ENCODE measurements at places on chromosomes 3 and 15.

DNA sequence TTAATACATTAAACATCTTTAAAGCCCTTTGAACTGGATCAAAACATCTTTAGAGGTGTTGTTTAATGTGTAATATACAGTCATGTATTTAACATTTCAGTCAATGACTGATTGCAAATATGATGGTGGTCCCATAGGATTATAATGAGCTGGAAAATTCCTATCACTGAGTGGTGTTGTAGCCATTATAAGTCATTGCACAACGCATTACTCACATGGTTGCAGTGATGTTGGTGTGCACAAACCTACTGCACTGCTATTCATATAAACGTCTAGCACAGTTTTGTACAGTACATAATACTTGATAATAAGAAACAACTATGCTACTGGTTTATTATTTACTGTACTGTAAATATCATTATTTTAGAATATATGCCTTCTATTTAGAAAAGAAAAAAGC is 75.6 kb downstream of the DTWD1 start:
- no peak for ATAC-seq

DNA sequence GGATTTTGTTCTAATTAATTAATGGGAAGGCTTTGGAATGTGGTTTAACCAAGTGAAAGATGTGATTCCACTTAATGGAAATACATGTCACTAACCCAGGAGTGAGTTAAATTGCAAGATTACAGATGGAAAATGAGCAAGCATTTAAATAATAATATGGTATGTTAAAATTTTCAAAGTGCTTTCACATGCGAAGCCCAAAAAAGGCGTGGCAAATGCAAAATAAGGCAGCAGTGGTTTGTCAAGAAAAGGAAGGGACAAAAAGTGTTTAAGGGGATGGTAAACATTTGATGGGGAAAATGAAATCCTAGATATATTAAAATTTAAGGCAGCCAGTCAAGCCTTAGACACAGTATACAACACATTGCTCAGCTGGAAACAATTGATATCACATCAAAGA is 2.9 kb downstream of the TICRR start:
- no peak for ATAC-seq

DNA sequence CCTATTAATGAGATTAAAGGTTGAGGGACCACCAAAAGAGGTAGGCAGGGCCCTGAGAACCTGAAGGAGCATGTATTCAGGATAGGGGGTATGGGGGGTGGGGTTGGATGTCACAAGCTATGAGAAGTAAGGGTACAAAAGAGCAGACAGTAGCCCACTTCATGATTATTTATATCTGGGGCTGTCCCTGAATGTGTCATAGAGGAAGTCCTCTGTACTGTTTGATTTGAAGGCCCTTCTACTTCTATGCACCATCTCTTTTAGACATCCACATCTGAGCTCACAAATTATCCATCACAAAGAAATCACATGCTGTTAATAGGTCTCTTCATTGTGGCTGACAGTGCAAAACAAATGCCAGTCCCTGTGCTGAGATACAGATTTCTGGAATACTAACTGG is 68.6 kb downstream of the FHIT start:
- no peak for ATAC-seq

DNA sequence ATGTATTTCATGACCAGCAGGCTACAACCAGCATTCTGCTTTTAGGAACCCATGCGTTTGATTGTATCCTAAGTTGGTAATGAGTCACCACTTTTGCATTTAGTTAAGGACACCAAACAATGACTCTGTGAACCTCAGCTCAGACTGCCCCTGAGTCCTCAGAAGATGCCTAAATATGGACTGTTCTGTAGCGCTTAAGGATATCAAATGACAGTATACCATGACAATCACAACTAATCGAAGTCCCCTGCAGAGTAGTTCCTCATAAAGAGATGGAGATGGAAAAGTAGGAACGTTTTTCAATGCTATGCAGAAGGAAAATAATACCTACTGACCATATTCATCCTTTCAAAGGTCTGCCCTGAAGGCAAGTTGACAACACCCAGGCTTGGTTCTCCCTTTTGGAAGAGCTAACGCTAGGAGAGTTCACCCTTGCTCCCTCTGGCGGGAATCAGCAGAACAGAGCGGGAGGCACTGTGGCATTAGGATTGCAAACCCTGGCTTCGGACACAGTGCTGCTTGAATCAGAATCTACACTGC is 508.6 kb downstream of the FHIT start:
- no peak for ATAC-seq

GRCh38 chr15:52749258-52749657 is 40.9 kb downstream of the ONECUT1 start:
- no peak for ATAC-seq

Data from gastroesophageal sphincter (tissue), 4 donors.